Endothelial cell of coronary artery (primary cell): ENCODE measurements at places on chromosomes 11 and 22. TPM values are rescaled to one million over a fixed set of nuclear protein-coding genes. Genes with fewer than 3 reads are reported as not detected.

CRYBB3 gene
- total RNA-seq = not detected in 2 replicates

MS4A7 gene
- not detected in 2 replicates for total RNA-seq

OR52N4 gene
- not detected in 2 replicates for total RNA-seq

ACTN3 gene
- total RNA-seq = 0.09 TPM in 1 of 2 replicates, not detected in the other

NXPE2 gene
- total RNA-seq = 0.09 TPM in 1 of 2 replicates, not detected in the other
